Endothelial cell (in vitro differentiated cells): ENCODE measurements at places on chromosomes 5 and 9. TPM values are rescaled to one million over a fixed set of nuclear protein-coding genes. Genes with fewer than 3 reads are reported as not detected.

MYOT gene
- total RNA-seq, result not detected

DNA sequence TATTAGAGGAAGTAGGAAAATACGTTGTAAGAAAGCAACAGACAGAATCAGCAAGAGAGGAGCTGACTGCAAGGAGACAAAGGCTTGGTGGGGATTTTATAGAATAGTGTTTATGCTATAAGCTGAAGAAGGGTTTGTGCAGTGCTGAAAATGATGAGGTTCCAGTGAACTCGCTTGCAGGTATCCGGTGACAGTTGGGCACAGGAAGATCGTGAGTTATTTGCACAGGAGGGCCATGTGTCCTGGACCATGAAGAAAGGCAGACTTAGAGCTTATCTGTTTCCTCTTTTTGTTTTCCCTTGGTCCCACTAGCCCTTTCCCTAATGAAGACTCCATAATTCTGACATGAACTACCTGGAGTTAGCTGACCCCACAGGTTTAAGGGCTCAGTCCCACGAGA lies 61.4 kb downstream of the NXNL2 start:
- DNase-seq, result no peak

GRCh38 chr9:86046930-86047341 lies 52.4 kb downstream of the GOLM1 start:
- DNase-seq, result no peak

DNA sequence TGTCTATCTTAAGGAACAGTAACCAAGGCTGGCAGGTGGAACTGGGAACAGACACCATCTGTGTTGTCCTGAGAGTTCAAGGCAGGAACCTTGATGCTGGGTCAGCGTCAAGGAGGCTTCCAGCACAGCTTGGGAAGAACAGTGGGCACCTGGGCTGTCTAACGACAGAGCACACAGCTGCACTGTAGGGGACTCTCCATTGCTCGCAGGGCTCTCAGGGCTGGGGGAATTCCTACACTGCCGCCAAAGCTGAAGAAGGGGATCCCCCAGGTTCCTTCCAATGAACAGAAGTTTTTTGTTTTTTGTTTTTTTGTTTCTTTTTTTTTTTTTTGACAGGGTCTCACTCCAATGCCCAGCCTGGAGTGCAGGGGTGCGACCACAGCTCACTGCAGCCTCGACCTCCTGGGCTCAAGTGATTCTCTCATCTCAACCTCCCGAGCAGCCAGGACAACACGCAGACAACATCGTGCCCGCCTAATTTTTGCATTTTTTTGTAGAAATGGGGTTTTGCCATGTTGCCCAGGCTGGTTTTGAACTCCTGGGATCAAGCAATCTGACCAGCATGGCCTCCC lies 81.9 kb downstream of the PTPN3 start:
- no peak for DNase-seq

- no peak for DNase-seq
These were observed 17.9 kb upstream of the DOLPP1 start for GRCh38 chr9:129063061-129063460.
